Osteocyte (in vitro differentiated cells): ENCODE measurements at places on chromosomes 6 and 20. TPM values are rescaled to one million over a fixed set of nuclear protein-coding genes. Genes with fewer than 3 reads are reported as not detected.

DNA sequence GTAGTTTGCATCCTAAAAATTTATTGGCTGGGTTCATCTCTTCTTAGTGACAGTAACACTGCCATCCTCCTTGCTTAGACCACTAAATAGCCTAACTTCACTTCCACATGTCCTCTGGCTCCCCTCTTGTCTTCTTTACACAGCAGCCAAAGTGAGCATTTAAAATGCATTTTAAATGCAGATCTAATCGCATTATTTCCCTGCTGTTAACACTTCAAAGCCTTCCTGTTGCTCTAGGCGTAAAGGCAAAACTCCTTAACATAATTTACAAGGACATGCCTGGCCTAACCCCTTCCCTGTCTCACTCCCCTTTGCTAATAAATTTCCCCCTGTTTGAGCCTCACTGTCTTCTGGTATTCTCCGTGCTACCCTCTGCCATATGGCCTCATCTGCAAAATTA is 26.5 kb downstream of the NKAIN2 start:
- no peak for DNase-seq
- H3K27me3 ChIP-seq: no peaks in the 10 kb centered on the region
- H3K36me3 ChIP-seq: no peaks in the 10 kb centered on the region
- H3K4me3 ChIP-seq: peak overlapping the region; percentile 23

DNA sequence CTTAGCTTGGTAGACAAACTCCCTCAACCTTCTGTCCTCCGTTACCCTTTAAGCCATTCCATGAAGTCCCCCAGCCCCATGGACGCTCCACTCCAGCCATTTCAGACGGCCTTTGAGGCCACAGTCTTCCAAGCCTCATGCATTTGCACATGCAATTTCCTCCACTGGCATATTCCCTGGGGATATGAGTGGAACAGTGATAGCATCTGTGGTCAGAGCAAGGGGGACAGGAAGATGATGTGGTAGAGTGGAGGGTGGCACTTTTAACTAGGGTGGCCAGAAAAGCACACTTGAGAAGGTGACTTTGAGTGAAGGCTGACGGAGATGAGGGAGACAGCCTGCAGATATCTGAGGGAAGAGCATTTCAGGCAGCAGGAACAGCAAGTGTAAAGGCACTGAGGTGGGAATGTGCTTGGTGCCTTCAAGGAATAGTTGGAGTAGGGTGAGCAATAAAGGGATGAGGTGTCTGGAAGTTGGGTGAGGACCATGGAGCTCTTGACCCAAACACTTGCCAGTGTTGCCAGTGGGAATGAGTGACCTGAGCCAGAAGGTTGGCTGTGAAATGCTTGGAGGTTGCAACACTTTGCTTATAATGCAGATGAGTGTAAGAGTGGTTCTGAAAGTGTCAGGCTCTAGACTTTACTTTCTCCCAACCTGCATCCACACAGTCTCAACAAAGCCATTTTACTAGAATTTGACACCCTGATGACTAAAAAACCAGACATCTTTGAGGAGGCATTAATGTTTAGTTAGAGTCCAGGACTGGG is 275.6 kb upstream of the SUPT3H start:
- H3K27me3 ChIP-seq: no peaks in the 10 kb centered on the region
- H3K4me3 ChIP-seq: no peak overlapping the region
- peaks cover 80% of the 10 kb centered on the region for H3K4me1 ChIP-seq
- H3K27ac ChIP-seq: peak overlapping the region; percentile 7
- no peaks in the 10 kb centered on the region for H3K36me3 ChIP-seq

DNA sequence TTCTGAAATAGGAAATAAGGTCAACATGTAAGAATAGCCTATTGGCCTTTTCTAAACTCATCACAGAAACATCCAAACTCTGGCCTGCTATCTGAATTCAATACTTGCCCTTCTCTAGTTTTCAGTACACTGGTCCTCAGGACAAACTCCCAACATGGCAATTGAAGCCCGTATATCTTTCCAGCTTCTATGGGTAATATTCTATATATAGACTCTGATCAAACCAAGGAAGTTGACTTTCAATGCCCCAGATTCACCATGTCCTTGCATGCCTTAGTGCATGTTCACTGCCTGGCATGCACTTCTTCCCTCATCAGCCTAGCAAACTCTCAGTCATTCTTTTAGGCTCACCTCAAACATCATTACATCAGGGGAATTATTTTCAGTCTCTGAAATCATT is 73.2 kb downstream of the RSPO3 start:
- no peaks in the 10 kb centered on the region for H3K27me3 ChIP-seq
- H3K4me1 ChIP-seq: no peaks in the 10 kb centered on the region
- no peak overlapping the region for H3K27ac ChIP-seq
- DNase-seq: no peak
- no peaks in the 10 kb centered on the region for H3K36me3 ChIP-seq

DNA sequence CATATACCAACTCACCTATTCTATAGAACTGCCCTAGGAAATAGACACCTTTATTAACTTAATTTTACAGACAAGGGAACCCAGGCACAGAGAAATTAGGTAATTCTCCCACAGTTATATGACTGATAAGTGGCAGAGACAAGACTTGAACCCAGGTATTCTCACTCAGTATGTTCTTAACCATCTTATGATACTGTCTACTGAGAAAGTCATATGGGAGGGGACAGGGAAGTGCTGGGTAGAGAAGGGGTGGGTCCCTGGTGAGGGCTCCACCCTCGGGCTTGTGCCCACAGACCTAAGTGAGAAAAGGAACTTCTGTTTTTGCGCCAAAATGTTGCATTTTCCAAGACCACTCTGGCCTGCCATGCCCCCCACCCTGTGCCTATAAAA is 123.5 kb downstream of the RNF144B start:
- H3K4me1 ChIP-seq: peaks cover 9% of the 10 kb centered on the region
- H3K36me3 ChIP-seq: no peaks in the 10 kb centered on the region
- no peak overlapping the region for H3K27ac ChIP-seq
- H3K27me3 ChIP-seq: no peaks in the 10 kb centered on the region

GRCh38 chr20:52348434-52348833 is 156.9 kb upstream of the ZFP64 start:
- H3K36me3 ChIP-seq: no peaks in the 10 kb centered on the region
- H3K4me3 ChIP-seq: no peak overlapping the region
- H3K27ac ChIP-seq: no peak overlapping the region
- no peaks in the 10 kb centered on the region for H3K4me1 ChIP-seq
- no peak for DNase-seq
- no peaks in the 10 kb centered on the region for H3K27me3 ChIP-seq

The UNC5CL gene
- total RNA-seq: 0.51 and 0.76 TPM in 2 replicates

The RBPJL gene
- not detected in 2 replicates for total RNA-seq

The PGC gene
- total RNA-seq: not detected in 2 replicates
